Right renal pelvis (tissue), 4 donors: ENCODE measurements at places on chromosomes 7 and 10. TPM values are rescaled to one million over a fixed set of nuclear protein-coding genes. Genes with fewer than 3 reads are reported as not detected.

EGR2 gene
- 4.0 TPM for polyA plus RNA-seq

RELN gene
- 14.3 TPM for polyA plus RNA-seq

HEPACAM2 gene
- 5.9 TPM for polyA plus RNA-seq

KCNIP2 gene
- 3.6 TPM for polyA plus RNA-seq

PLEKHS1 gene
- 0.18 TPM for polyA plus RNA-seq

TRIM50 gene
- polyA plus RNA-seq: 0.12 TPM

TMEM213 gene
- 48.3 TPM for polyA plus RNA-seq

LIPM gene
- polyA plus RNA-seq: 0.23 TPM

BMPER gene
- 22.8 TPM for polyA plus RNA-seq

TET1 gene
- polyA plus RNA-seq: 10.6 TPM

GPRIN2 gene
- 4.2 TPM for polyA plus RNA-seq

OR13A1 gene
- not detected for polyA plus RNA-seq

PKD2L1 gene
- polyA plus RNA-seq: 0.30 TPM

LMOD2 gene
- polyA plus RNA-seq: not detected

- DNase-seq: no peak
These were observed 51.3 kb downstream of the IKZF1 start for GRCh38 chr7:50355817-50356178.

GRCh38 chr10:7340179-7340874 is 70.5 kb downstream of the SFMBT2 start:
- DNase-seq: no peak

GRCh38 chr10:102505462-102506115 is 1.8 kb downstream of the SUFU start:
- DNase-seq: no peak

- DNase-seq: no peak
These were observed 84.4 kb downstream of the RGS10 start for GRCh38 chr10:119457966-119458766.

- DNase-seq: no peak
These were observed 204.3 kb downstream of the MBL2 start for GRCh38 chr10:52568309-52568708.

- DNase-seq: no peak
These were observed 11.8 kb downstream of the CCSER2 start for GRCh38 chr10:84340187-84340586.

DNA sequence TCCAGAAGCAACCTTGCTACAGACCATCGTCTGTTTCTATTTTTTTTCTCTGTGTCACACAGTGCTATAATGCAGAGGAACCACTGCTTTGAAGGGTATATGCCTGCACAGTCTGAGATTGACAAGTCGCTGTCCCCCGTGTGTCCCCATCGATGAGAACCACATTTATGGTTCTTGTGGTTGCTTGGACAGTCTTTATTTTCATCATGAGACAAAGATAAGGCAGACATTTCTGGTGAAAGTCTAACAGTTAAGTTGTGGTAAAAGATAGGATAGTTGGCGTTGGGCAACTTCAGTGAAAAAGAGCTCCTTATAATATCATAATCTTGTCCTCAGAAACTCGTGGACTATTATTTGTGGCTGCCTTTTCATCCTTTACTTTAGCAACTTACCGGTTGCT is 6.3 kb upstream of the AKR1E2 start:
- DNase-seq: no peak

DNA sequence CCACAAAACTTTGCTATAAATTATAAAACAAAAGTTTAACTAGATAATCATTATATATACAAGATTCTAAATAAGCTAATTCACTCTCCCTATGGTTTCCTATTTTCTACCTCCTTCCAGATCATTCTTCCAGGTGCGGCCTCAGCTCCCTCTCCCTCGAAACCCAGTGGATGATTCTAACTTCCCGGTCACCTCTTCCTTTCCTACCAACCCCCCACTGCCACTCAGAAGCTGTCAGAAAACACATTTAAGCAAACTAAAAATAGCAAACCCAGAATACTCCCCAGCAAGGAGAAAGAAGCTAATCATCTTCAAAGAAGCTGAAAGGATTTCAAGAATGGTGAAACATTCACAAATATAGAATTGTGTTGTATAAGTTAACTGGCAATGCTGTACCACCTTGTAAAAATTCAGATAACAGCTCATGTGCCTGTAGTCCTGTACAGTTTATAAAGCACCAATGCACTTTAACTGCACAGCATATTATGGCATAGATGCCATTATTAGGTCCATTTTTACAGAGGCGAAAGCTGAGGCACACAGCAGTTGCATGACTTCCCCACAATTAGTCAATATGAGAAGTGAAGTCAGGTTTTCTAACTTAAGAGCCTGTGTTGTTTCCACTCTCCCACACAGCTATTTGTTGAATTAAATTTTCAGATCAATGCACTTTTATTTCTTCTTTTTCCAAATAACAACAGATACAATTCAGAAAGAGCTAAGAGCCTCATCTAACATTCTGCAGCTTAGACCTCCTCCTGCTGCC is 13.7 kb upstream of the DNTT start:
- DNase-seq: no peak

DNA sequence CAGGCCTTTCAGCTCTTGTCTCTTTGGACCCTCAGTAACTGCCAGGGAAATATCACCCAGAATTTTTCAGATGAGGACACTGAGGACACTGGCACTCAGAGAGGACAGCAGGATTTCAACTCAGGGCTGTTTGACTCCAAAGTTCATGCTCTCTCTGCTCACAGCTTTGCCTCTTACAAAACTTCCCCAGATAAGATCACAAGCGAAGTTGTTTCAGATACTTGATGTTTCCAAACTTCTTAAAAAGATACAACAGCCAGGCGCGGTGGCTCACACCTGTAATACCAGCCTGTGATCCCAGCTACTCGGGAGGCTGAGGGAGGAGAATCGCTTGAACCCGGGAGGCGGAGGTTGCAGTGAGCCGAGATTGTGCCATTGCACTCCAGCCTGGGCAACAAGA is 32.4 kb upstream of the ZRANB1 start:
- no peak for DNase-seq

- DNase-seq: no peak
These were observed 652 bp downstream of the PCGF5 start for GRCh38 chr10:91220954-91221675.

GRCh38 chr7:7231000-7231399 is 48.7 kb downstream of the C1GALT1 start:
- DNase-seq: no peak

DNA sequence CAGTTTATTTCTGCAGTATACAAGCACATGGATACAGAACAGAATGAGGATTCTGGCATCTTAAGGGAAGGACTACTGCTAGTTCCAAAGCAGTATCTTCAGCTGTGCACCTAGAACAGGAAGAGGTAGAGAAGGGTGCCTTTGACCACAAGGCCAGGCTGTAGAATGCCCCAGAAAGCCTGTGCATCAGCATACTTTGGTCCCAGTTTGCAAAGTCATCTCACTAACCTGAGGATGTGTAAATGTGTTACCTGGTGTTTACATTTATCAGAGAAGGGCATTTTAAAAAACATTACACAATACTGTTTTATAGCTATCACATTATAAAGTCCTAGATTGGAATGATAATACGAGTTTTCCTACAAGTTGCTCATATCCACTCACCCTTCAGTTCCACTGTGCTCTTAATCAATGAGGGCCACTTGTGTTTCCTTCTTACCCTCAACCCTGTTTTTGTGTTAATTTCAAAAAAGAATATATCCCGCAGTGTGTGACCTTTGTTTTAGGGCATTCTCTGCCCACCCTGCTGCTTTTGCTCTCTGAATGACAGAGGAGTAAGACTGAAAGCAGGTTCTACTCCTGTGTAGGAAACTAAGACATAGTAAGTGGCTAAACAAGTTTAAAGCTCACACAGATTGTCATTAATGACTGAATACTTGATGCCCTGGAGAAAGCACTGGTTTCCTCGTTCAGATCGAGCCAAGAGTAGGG is 3.4 kb downstream of the SLC35G1 start:
- DNase-seq: no peak

DNA sequence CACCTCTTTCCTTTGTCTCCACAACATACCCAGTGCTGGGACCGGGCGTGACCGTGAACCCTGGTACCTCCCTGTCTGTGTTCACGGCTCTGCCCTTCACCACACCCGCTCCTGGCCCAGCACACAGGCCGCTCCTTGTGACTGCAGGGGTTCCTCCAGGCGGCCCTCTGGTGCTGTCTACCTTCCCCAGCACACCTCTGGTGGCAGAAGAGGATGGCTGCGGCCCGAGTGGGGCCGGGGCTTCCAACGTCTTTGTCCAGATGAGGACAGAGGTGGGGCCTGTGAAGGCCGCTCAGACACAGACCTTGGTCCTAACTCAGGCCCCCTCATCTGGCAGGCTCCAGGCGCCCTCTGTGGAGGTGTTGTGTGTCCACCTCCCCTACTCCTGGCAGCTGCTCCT is 55.4 kb upstream of the SGMS1 start:
- no peak for DNase-seq

DNA sequence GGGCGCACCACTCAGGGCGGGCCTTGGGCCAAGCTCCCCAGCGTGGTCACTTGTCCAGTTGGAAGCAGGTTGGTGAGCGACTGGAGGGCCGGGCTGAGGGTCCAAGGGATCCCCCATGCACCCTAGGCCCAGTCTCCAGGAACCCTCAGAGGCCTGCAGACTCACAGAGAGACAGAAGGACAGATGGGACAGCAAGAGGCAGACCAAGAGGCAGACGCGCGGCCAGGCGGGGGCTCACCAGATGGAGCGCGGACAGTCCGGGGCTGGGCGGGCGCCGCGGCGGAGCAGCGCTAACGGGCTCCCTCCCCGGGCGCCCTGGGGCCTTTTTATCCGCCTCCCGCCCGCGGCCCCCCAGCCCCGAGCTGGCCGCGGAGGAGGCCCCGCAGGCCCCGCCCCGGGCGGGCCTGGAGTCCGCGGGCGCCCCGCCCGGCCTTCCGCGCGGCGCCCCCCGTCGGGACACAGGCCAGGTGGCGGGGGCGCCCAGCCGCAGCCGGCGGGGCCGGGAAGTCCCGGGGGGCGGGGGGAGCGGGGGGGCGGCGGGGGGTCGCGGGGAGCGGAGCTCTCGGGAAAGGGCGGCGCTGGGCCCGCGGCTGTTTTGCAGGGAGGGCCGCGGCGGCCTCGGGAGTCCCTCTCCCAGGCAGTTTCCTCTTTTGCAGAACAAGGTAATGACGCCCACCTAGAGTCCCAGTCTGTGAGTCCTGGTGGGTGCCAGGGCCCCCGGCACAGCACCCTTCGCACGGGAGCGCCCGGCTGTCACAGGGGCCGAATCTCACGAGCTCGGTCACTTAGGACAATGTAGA is at the start of gene LOXL4:
TSS of gene LOXL4 (minus strand) at position 301 of the 800 bp plus-strand sequence. CDS start 5,175 bp downstream, outside the sequence.
- no peak for DNase-seq

DNA sequence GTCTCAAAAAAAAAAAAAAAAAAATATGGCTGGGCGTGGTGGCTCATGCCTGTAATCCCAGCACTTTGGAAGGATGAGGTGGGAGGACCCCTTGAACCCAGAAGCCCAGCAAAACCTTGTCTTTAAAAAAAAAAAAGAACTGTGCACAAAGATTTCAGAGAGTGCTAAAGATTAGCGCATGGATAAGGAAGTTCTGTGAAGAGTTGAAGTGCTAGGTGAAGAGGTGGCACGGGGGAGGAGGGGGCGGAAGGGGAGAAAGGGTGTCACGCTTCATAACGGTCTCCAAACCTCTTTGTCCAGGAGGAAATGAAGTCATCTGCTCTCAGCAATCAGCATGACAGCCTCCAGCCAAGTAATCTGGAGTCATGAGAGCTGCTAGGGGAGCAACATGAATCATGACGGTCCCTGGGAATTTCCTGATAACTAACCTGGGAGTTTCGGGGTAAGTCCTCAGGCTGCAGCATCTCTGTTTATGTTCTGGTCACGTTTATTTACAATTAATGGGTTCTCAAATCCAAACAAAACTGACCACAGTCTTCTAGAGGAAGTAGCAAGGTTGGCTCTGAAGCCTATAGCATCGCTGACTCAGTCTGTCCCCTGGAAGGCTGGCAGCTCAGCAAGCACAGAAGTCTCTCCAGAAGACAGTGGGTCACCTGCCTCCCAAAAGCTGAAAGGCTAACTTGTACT is 1.9 kb upstream of the PLAU start:
- no peak for DNase-seq

GRCh38 chr10:86295351-86295750 is 71.2 kb downstream of the GRID1 start:
- no peak for DNase-seq

DNA sequence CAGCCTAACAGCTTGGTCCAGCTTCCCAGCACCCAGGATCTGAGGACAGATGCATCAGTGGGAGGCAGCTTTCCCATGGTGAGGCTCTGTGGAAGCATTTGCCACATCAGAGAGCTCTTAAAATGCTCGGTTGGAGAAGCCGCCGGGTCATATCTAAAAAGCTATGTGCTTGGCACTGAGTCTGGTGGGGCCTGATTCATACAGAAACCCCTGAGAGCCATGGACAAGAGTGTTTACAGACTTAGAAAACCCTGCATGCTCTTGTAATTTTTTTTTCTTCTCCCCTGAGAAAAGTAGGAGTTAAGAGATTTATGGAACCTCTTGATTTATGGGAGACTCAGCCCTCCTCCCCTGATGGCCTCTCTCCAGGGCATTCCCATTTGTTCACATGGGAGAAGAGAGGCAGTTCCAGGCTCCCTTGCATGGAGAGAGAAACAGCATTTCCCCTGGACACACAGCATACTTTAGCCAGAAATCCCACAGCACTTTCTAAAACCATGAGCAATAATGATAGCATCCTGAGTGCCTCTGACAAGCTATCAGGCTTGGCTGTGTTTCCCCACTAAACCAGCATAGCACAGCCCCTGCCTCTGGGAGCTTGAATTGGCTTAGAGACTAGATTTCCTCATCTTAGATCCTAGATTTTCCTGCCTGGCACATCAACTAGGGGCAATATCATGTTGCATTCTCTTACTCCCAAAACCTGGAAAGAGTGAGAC is 322.1 kb upstream of the AUTS2 start:
- no peak for DNase-seq

GRCh38 chr10:30591249-30591670 is 38.3 kb downstream of the LYZL2 start:
- DNase-seq: no peak

- DNase-seq: no peak
These were observed 2.8 kb upstream of the WAPL start for GRCh38 chr10:86524225-86524962.

DNA sequence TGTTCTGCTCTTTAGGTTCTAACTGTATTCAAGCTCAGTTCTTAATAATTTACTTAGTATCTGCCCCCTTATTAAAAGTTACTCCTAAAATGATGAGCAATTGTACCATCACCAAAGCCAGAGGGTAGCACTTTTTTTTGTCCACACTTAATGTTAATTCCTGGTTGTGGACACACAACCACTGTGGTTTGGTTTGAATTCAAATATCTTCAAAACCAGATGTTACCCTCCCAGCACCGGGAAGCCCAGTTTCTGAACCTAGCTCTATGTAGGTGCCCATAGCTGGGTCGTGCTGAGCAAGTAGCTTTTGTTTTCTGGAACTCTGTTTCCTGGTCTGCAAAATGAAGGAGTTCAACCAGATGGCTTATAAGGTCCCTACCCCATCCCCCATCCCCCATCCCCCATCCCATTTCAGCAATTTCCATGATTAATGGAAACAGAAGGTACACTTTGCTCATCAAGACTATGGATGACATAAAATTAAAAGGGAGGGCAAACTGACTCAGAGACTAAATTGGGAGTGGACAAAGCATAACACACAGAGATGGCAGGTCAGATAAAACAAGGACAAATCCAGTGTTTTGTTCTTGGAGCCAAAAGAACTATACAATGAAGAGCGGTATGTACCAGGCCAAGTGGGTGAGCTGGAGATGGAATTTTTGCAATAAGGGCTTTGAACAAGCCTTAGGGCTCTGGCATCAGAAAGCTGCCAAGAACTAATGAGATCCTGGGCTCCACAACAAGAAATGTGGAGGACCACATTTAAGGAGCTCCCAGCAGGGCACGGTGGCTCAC is 56.7 kb downstream of the DLG5 start:
- no peak for DNase-seq

GRCh38 chr10:34156781-34157425 is 658.2 kb downstream of the PARD3 start:
- no peak for DNase-seq

GRCh38 chr7:42024537-42024936 is 212.5 kb downstream of the GLI3 start:
- no peak for DNase-seq
